ENCODE measurements at places on chromosomes 16 and 17. TPM values are rescaled to one million over a fixed set of nuclear protein-coding genes. Genes with fewer than 3 reads are reported as not detected.

The NPIPB2 gene
- total RNA-seq, result 10.2 TPM

The DNASE1L2 gene
- total RNA-seq, result 0.31 TPM

The NPTX1 gene
- not detected for total RNA-seq

The FLYWCH1 gene
- 16.5 TPM for total RNA-seq

DNA sequence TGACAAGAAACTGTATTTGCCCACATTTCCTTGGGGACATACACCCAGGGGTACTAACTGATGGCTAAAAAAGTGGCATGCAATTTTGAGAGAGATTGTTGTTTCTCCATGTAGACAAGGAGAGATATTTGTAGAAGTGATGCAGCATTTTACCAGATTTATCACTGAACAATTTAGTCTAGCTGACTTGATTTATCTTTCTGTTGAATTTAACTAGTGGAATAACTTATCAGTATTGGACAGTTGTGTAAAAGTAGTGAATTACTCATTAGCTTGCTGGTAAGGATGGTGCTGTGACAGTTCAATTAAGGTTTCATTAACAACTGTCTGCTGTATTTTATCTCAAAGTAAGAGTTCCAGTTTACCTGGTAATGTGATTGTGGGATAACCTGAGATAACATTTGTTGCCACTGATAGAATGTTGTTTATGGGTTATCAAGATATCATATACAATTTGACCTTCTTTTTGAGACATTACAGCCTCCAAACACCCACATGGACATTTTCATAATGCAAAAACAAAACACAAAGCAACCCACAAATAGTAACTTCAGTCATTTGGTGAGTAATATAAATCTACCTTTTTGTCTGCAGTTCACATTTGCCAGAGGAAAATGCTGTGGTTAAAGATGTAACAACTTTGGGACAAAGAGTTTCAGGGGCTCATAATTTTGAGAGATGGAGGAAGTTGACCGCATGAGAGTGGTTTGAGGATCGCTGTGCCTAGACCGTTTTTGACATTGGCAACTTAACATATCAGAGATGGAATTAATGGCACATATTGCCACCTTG, 3.8 kb downstream of the NLK start:
- no peak for DNase-seq
- H3K27me3 ChIP-seq, result no peaks in the 10 kb centered on the region
- no peaks in the 10 kb centered on the region for H3K36me3 ChIP-seq

- no peaks in the 10 kb centered on the region for H3K4me1 ChIP-seq
- no peak for DNase-seq
- H3K27me3 ChIP-seq, result no peaks in the 10 kb centered on the region
- H3K27ac ChIP-seq, result no peak overlapping the region
These were observed 77.6 kb upstream of the HLF start for GRCh38 chr17:55186937-55187770.

DNA sequence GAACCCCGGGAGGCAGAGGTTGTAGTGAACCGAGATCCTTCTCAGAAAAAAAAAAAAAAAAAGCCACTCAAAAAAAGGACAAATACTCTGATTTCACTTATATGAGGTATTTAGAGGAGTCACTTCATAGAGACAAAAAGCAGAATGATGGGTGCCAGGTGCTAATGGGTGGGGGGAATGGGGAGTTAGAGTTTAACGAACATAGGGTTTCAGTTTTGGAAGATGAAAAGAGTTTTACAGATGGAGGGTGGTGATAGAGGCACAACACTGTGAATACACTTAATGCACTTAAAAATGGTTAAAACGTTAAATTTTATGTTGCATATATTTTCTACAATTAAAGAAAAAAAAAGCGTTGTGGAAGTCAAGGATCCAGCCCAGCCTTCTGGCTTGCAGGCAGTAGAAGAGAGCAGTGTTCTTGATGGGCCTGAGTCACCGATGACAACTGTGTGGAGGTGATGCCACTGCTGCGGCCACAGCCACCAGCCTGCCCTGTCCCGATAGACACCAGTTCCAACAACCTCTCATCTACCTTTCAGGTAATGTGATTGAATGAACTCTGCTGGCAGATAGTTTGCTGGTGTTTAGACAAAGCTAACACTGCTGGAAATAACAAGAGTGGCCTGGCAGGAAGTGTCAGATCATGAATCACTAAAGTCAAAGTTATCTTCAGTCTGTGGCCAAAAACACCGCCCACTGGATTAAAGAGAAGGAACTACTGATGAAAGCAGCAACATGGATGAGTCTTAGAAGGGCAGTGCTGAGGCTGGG, 49.9 kb upstream of the COX10 start:
- H3K4me1 ChIP-seq, result no peaks in the 10 kb centered on the region
- no peaks in the 10 kb centered on the region for H3K27me3 ChIP-seq
- H3K27ac ChIP-seq, result no peak overlapping the region
- no peak overlapping the region for H3K4me3 ChIP-seq
- DNase-seq, result peak; percentile 51

DNA sequence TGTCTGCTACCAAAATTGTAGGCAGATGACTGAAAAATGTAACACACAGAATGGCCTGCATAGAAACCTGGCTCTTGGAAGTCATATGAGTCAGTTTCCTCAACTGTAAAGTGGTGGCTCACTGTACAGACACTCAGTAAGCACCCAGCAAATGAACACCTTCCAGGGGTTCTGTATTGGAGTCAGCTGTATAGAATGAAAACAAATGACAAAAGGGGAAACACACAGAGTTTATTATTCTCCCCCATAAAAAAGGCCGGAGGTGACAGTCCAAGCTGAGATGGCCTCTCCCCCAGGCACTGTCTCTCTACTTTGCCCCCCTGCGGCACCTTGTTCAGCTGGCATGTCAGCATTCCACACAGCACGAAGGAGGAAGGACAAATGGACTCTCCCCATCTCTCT, 6.2 kb upstream of the MEOX1 start:
- no peak for DNase-seq
- no peaks in the 10 kb centered on the region for H3K36me3 ChIP-seq
- H3K4me3 ChIP-seq, result no peak overlapping the region
- no peak overlapping the region for H3K27ac ChIP-seq
- H3K27me3 ChIP-seq, result no peaks in the 10 kb centered on the region

DNA sequence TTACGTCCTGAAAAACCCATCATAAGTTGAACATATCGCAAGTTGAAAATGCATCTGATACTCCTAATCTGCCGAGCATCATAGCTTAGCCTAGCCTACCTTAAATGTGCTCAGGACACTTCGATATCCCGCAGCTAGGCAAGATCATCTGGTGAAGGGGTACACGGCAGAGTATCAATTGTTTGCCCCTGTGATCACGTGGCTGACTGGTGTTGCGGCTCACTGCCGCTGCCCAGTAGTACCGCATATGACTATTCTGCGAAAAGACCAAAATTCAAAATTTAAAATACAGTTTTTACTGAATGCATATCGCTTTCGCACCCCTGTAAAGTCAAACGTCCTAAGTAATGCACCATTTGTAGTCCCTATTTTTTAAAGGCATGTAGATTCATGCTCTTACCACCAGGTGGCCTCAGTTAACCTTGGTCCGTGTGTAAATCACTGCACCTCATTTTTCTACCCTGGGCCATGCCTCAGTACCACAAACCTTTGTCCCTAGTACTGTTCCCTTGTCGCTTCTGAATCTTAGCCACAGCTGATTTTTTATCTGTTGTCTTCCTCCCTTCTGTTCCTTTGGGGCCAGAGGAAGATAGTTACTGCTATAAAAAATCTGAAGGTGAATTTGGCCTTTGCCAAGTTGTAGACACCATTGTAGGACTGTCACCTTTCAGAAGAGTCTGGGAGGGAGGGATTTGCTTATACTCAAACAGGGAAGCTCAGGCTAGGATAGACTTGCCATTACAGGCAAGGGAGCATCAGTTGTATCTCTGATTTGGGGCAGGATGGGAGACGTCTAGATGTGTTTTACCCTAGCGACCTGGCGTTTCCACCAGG, 34.4 kb downstream of the WWP2 start:
- H3K4me3 ChIP-seq, result no peak overlapping the region
- no peak overlapping the region for H3K27ac ChIP-seq
- H3K36me3 ChIP-seq, result peaks cover 20% of the 10 kb centered on the region
- DNase-seq, result no peak

GRCh38 chr16:84461413-84462295, 42.8 kb downstream of the MEAK7 start:
- H3K36me3 ChIP-seq, result no peaks in the 10 kb centered on the region
- no peaks in the 10 kb centered on the region for H3K27me3 ChIP-seq
- H3K4me3 ChIP-seq, result no peak overlapping the region
- no peak overlapping the region for H3K27ac ChIP-seq
- peak; percentile 41 for DNase-seq
- H3K4me1 ChIP-seq, result no peaks in the 10 kb centered on the region

- no peak overlapping the region for H3K4me3 ChIP-seq
- H3K27ac ChIP-seq, result no peak overlapping the region
- no peak for DNase-seq
- no peaks in the 10 kb centered on the region for H3K4me1 ChIP-seq
- H3K36me3 ChIP-seq, result no peaks in the 10 kb centered on the region
These were observed 62.1 kb downstream of the EPN2 start for GRCh38 chr17:19299214-19299747.

All from right lobe of liver (tissue), 6 donors.